Non-pigmented ciliary epithelial cell (primary cell): ENCODE measurements at places on chromosomes 4 and X.

DNA sequence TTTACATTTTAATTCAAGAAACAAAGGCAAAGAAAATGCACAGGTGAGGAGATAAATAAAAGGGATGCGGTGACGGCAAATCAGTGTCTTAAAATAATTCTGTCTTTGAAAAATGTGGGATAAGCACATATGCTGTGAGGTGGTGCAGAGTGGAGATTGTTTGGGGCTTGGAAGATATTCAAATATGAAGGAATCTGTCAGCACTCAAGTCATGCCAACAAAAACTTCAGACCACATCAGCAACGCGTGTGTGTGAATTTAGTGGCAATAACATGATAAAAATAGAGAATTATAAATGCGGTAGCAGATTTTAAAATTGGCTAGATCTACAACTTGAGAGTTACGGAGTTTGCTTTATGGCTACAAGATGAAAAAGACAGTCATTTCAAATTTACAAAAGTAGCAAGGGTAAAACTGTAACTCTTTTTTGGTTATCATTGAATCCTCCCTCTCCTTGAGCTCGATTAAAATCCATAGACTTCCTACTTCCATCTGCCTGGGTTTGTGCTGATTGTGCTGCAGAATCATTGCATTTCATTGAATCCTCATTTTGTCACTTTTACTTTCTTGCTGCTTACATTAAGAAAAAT lies 71.5 kb upstream of the VCX2 start:
- no peak for DNase-seq

DNA sequence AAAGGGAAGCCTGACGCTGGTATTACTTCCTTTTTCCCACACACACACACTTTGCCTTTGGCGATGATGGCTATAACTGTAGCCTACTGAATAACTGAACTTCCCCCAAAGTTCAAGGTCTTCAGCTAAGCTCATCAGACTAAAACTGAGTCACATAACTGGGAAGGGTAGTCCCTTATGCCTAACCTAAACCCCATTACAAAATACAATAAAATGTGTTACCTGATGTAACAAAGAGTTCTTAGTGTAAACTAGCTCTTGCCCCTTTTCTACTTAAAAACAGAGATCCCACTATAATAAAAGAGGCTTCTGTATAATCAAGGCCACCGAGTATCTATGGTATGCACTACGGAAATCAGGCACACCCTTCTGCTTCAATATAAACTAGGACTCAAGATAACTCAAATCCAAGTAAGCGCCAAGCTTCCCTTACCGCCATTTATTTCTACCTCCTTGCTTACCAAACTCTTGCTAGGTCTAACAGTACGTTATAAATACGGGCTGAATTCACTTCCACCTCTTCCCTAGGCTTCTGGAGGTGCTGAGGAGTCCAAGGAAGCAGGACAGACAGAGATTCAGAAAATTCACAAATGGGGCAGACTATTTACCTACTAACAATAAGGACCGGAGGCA lies 2.4 kb downstream of the OTUD4 start:
- DNase-seq = no peak

DNA sequence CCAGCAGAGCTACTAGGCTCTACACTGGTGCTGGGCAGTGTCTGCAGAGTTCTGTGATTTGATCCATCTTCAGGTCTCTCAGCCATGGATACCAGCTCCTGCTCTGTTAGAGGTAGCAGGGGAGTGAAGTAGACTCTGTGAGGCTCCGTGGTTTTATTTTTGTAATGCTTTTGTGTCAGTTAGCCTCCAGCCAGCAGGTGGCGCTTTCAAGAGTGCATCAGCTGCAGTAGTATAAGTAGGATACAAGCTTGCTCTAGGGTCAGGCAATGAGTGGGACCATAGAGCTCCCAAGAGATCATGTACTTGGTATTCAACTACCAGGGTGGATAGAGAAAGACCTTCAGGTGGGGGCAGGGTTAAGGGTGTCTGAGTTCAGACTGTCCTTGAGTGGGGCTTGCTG lies 362.5 kb upstream of the TRAM1L1 start:
- no peak for DNase-seq

DNA sequence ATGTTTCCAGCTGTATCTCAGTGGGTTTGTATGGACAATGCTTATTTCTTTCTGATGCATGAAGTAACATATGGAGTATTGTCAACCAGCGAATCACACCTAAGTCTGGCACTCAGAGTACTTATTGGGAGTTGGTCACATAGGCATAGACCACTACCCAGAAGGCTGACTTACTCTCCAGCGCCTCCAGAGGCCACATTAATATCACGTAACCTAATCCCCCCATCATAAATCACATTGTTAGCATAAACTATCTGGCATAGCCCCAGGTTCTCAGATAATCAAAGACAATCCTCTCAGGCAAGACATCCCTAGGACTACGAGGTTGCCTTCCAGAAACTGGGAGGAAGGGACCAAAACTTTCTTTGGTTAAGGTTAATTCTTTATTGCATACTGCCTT lies 560.5 kb upstream of the PABPC4L start:
- DNase-seq = no peak

- DNase-seq = no peak
Measured at GRCh38 chr4:123102897-123103471, 180.6 kb upstream of the NUDT6 start.

- DNase-seq = no peak
Measured at GRCh38 chr4:19783667-19784223, 468.0 kb upstream of the SLIT2 start.

- no peak for DNase-seq
Measured at GRCh38 chrX:37640142-37640541, 45.4 kb upstream of the XK start.

- DNase-seq = no peak
Measured at GRCh38 chr4:111838406-111838930, 306.8 kb upstream of the FAM241A start.

DNA sequence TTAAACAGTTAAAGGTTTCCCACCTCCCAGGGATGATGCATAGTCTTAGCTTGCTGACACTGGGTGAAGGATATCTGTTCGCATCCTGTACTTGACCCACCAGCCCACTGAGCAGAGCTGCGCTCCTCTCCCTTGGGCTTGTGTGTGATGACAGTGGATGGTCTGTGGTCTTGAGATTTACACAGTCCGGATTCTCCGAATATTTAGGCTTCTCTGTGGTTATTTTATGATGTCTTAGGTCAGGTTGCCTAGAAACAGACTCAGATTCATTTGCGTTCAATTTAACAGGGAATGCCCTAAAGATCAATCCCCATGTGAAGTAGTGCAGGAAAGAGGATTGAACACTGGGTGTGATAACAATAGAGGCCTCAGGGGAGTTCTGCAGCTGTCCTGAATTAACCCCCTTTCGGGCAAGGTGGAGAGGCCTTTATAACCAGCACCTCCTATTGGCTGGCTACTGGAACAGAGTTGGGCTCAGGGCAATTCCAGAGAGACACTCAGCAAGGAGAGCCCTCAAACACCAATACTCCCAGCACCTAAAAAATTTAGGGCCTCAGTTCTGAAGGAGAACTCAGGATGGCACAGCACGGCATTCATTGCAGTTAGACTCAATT lies 653.2 kb upstream of the GALNT7 start:
- peak; percentile 71 for DNase-seq

DNA sequence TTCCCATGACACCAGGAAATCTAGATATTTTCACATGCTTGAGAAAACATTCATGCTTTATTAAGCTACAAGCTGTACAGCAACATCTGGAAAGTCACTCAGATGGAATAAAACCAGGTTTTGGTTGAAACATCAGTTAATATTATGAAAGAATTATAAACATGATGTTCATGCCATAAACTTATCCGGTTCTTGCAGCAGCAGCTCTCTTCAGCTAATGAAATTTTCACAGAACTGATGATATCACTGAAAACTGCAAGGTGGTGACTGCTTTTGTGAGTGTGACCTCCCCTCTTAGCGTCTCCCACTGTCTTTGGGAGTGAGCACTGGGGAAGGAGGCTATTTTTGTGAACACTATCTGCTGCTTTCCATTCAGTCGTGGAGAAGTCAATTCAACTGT lies 56.9 kb downstream of the ARHGAP10 start:
- no peak for DNase-seq

DNA sequence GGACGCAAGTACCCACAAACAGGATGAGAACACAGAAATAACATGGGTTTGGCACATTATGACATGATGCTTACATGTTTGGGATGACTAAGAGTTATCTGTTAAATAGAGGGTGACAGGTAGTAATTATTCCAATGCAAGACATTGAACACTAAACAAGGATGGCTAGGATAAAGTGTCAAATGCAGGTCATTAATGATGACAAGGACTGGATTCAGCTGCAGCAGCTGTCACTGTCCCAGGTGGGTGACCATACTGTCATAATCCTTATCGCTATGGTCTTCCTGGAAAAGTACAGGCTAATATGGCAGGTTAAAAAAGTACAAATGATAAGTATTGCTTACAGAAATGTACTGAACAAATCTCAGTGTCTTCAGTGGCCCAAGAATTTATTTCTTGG lies 123.9 kb downstream of the ANTXR2 start:
- no peak for DNase-seq

DNA sequence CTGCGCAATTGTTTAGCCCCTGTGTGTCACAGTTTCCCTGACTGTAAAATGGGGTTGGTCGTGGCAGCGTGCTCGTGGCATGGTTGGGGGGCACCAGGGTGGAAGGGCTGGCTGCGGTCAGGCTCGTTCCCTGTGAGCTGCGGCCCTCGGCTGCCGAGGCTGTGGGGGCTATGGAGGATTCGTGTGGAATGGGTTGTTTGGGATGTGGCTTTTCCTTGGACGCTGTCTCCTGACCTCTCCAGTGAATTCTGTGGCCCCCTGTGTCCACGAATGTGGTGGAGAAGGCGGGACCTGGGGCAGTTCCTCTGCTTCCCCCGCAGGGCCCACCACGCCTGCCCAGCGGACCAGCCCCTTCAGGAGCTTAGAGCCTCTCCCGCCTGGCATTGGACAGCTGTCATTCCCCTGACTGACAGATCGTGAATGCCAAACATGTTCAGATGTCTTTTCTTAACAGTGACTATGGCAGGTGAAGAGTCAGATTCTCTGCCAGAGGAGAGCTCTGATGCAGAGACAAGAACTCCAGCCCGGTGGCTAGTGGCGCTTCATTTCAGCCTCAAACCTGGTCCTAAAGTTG lies 17.2 kb upstream of the HGFAC start:
- DNase-seq = no peak

GRCh38 chr4:188444500-188444899 lies 305.3 kb downstream of the TRIML1 start:
- no peak for DNase-seq

DNA sequence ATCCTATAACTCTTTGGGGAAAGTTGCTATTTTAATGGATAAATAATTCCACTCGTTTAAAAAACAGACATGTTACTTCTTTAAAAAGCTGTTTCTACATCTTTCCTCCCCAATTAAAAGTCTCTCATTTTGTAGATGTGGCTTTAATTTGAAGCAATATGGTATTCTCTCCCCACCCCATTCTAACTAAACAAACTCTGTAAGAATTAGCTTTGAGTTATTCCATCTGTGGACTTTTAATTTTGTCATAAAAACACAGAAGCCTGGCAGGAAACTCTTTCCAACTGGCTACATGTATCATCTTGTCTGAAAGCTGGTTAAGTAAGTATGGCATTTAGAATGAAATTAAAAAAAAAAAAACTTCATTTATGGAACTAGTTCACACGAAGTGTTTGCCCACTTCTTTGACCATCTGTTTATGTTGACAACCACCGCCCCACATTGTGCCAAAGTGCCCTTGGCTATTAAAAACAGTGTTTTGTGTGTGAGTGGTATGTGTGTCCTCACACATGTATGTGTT lies 140.3 kb downstream of the NAA11 start:
- no peak for DNase-seq
